ENCODE measurements at places on chromosomes 3 and 15.

- DNase-seq = no peak
These were observed 376.2 kb downstream of the FEZF2 start for GRCh38 chr3:61997101-61997500.

GRCh38 chr3:5321666-5322340 lies 134.3 kb downstream of the EDEM1 start:
- DNase-seq = no peak

DNA sequence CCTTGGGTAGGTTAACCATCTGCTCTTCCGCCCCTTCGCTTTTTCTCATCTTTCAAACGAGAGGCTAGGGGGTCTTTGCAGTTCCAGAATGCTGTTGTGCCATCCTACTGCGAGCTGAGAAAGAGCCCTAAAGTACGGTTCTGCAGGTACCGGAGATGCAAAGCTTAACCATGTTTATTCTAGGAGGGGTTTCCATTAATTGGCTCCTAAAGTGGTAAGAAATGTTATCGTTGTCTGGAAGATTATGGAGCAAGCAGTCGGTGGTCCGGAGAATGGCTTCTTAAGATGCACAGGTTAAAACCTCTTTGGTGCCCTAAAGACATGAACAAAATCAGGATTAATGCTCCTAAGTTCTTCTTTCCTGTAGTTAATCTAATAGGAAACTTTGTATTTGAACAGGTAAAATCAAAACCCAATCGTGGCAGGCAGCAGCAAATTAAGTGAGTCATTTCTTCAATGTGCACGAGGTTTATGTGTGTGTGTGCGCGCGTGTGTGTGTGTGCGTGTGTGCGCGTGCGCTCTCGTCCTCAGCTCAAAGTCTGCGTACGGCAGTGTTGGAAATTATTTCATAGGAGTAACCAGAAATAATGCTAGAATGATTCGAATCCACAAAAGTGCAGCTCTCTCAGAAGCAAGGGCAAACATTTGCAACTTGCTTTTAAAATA lies 772 bp downstream of the FAM81A start:
- no peak for DNase-seq

DNA sequence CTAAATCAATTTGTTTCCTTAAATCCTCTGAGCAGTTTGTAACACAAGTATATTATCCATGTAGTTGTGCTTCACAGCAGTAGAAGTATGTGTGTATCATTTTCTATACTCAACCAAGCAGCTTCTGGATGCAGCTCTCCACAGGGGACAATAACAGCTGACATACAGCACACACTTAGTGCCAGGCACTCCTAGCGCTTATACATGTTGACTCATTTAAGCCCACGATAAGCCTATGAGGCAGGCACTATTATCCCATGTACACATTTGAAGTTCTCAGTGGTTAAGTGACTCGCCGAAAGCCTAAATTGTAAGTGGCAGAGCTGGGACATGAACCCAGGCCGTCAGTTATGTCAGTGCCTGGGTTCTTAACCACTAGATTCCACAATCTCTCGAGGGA lies 20.3 kb upstream of the LPP start:
- DNase-seq = no peak

GRCh38 chr3:5692446-5692845 lies 504.9 kb downstream of the EDEM1 start:
- no peak for DNase-seq

DNA sequence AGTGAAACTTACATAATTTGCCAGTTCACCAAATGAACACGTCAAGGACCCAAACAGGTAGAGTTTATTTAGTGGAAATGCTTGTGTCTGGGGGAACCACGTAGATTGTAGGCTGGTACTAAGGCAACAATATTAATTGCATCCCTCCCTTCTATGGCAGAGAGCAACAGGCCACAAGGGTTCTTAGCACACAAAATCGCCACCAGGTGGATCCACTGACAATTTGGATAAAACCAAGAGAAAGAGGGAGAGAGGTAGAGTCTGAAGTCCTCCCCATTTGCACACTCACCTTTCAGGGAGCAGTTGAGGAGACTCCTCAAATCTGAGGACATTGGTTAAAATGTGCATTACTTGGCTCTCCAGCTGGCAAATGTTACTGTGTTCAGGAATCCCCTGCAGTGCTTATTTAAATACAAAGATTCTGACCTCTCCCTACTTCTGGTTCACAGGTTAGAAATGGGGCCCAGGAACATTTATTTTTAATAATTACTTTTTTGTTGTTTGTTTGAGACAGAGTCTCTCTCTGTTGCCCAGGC lies 181.0 kb upstream of the FEZF2 start:
- DNase-seq = no peak

DNA sequence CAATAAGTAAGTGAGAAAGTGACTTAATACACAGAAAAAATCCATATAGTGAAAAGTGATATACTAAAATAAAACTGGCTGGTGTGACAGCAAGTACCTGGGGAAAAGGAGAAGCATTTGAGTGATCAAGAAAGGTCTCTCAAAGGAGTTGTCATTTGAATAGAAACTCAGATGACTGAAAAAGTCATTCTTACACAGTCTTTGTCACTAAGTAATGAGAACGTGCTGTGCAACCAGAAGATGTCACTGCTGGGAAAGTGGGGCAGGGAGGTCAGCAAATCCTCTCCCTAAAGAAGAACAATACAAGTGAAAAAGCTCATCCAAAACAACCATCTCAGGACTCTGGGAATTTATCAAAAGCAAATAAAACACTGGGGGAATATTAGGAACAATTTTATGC lies 317.5 kb upstream of the TRIM42 start:
- DNase-seq = no peak

GRCh38 chr15:50906954-50907600 lies 1.4 kb upstream of the AP4E1 start:
- no peak for DNase-seq

DNA sequence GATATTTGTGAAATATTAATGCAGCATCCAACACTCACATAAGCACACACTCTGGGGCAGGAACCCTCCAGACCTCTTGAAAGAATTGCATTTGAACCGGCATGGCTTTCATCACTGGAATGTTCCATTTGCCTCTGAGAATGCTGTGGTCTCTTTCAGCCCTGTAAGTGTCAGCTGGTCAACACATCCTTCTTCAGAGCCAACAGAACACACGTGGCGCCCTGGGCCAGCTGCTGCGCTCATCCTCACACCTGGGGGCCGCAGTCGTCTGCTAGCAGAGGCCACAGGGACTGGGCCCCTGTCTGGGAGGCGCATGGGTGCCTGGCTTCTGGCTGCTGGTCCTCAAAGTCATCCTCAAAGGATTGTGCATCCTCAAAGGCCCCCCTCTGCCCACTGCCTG lies 71.4 kb upstream of the HERC1 start:
- DNase-seq = no peak

DNA sequence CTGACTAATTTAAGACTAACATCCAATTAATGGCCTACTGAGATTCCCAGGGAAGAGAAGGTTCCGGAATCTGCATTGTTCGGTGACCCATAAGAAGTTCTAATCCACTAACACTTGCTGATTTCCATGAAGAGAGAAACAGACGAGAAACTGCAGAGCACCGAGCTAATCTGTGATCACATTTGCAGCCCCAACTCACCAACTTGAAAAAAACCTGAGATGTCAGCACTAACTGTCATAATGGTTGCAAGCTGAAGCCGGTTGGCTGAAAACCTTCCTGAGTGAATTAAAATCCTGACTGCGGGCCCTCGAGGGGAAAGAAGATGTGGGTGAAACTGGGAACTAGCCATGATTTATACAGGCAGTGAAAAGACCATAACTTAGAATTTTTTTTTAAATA lies 204.8 kb upstream of the IGF1R start:
- no peak for DNase-seq

- peak; percentile 31 for DNase-seq
These were observed 70.2 kb upstream of the DGKG start for GRCh38 chr3:186432189-186432588.

GRCh38 chr3:140765246-140765645 lies 87.4 kb downstream of the TRIM42 start:
- no peak for DNase-seq
